ENCODE measurements at places on chromosomes 1 and 21. TPM values are rescaled to one million over a fixed set of nuclear protein-coding genes. Genes with fewer than 3 reads are reported as not detected.

The TFAP2E gene
- 0.29 TPM for polyA plus RNA-seq

The CDC42 gene
- polyA plus RNA-seq = 256 TPM

The JAM2 gene
- 2.3 TPM for polyA plus RNA-seq

The ARHGEF10L gene
- 0.28 TPM for polyA plus RNA-seq

The GFI1 gene
- polyA plus RNA-seq = not detected

The FAM72D gene
- not detected for polyA plus RNA-seq

The PLEKHA6 gene
- not detected for polyA plus RNA-seq

The DMBX1 gene
- not detected for polyA plus RNA-seq
